ENCODE measurements at places on chromosomes 1 and 21. TPM values are rescaled to one million over a fixed set of nuclear protein-coding genes. Genes with fewer than 3 reads are reported as not detected.

Gene CR1L
- total RNA-seq = not detected

Gene OR2T2
- not detected for total RNA-seq

GRCh38 chr1:202291961-202292712 is 49.6 kb downstream of the UBE2T start:
- DNase-seq = peak; percentile 54

- DNase-seq = peak; percentile 56
Observed at GRCh38 chr1:150012611-150013010, 2.1 kb upstream of the OTUD7B start.

GRCh38 chr1:156502391-156502893 is 1.9 kb upstream of the MEF2D start:
- no peak for DNase-seq

GRCh38 chr1:26072305-26072704 is 4.9 kb upstream of the TRIM63 start:
- DNase-seq = no peak

DNA sequence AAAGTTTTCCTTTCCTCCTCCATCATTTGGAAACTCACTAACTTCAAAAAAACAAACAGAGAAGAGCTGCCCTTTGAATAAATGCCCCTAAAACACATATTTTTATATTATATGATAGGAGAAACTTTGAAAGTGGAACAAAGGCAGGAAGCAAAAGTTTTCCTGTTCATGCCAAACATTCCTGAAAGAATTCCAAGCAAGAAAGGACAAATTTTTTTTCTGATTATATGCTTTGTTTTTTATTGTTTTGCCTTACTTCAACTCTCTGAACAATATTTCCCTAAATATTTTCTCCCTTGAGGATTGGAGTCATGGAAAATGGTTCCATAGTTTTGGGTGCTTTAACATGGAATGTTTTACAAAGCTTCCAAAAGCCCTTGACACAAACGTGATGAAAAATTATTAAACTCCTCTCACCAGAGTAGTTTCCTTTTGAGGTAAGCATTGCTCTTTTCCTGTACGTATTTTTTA is 638.5 kb upstream of the CAMK1G start:
- DNase-seq = no peak

DNA sequence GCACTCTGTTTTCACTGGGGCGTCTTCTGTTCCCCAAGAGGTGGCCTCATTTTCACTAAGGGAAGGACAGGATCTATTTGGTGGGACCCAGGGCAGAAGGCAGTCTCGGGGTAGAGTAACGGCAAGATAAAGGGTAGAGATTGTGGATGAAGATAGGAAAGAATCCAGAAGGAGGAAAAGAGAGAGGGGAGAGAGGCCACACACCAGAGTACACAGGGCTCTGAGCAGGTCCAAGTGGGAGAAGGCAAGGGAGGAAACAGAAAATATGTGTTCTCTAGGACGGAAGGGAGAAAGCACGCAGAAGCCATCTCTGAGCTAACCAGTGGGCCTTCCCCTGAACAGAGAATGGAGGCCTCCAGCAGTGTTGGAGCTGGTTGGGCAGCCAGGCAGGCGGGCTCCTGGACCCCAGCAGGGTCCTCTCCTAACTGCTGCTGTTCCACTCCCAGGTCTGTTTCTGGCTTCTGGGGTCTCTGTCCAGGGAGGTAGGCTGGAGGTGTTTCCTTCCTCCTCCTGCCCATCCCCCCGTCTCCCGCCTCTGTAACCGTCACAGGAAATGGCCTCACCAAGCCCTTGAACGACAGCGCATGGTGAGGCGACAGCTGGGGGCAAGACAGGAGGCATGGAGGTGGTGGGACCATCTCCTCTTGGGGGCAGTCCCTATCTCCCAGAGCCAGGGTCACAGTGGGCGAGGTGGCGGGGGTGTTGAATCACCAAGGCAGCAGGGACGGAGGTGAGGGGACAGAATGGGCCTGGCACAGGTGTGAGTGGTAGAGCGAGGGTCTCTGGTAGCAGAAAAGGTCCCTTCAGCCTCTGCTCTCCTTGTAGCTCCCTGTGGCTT is 649 bp downstream of the PTPN7 start:
- DNase-seq = no peak

- peak; percentile 31 for DNase-seq
Observed at GRCh38 chr1:174397261-174397660, 50.5 kb upstream of the GPR52 start.

DNA sequence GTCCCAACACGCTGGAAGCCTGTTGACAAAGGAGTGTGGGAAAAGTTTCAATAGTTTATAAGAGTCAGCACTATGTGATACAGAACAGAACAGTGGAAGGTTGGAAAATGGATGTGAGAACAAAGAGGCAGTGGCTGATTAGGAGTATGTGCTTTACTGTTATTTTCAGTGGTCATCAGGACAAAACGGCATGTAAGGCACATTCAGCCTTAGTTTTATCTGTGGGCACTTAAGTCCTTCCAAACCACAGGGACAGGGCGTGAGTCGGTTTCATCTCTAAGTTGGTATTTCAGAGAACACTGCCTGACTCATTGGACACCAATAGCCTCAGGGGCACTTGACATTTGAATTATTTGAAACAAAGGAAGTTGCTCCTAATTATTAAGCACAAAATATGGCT is 306.9 kb downstream of the ASTN1 start:
- DNase-seq = no peak

DNA sequence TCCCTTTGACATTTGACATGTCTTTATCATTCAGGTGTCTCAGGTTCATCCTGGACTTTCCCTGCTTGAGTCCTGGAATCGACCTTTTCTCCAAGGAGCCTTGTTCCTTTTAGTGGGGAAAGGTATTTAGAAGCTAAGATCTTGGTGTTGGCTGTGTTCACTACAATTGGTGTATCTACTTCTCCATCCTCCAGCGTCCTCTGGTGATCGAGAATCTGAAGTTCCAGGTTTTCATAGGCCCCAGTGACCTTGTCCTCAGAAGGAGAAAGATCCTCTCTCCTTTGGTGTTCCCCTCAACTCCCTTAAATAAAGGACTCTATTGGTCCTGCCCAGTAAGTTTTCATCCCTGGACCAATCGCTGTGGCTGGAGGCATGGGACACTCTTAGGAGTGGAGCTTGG is 22.1 kb downstream of the MROH7 start:
- no peak for DNase-seq

GRCh38 chr1:22271847-22272801 is 129.2 kb upstream of the WNT4 start:
- no peak for DNase-seq

- peak; percentile 95 for DNase-seq
Observed at GRCh38 chr1:204928671-204929486, 58.2 kb downstream of the NFASC start.

DNA sequence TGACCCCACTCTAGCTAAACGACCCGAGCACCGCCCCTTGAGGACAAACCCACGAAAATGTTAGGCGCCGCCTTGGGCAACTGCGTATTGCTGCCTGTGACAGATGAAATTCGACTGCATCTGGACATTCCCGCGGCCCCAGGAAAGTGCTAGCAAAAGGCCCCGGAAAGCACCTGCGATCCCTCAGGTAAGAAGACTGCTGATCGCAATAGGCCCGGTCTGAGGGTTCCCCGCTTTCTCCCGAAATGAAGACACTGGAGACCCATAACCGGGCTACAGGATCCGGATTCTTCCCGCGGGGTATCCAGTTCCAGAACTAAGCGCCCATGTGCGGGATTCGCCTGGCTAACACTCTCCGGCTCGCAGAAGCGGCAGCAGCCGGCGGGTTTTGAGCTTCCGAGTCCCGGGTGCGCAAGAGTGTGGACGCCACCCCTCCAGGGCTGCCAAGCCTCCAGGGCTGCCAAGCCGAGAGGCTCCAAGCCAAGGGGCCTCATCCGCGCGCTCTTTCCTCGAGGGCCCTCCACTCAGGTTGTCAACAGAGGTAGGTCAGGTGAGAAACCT is 157.9 kb upstream of the NBPF11 start:
- no peak for DNase-seq

- no peak for DNase-seq
Observed at GRCh38 chr1:187691439-187691838, 862.7 kb downstream of the PLA2G4A start.

- no peak for DNase-seq
Observed at GRCh38 chr21:43712268-43712942, 6.5 kb upstream of the PDXK start.
